GM10248 (cell line): ENCODE measurements at places on chromosomes 4 and X.

DNA sequence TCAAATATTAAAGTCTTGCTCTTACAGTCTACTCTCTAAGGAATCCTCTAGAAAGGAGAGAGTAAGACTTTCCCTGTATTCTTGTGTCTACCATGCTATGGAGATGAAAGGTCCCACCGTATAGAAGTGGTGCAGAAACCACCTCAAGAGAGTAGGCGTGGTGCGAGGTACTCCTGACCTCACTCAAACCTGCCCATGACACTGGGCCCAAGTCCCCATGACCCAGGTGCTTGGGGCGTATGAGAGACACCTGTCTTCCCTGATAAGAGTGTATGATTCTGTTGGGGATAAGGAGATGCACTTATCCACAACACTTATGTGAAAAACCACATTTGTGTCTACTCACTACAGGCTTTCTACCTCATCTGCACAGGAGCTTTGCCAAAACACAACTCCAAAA, 55.0 kb upstream of the STS start:
- DNase-seq, result no peak

DNA sequence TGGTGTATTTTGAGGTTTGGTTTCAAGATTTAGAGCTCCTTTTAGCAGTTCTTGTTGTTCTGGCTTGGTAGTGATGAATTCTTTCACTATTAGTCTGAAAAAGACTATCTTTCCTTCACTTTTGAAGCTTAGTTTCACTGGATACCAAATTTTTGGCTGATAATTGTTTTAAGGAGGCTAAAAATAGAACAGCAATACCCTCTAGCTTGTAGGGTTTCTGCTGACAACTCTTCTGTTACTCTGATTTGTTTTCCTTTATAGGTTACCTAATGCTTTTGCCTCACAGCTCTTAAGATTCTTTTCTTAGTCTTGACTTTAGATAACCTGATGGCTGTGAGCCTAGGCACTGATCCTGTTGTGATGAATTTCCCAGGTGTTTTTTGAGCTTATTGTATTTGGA, 33.6 kb upstream of the HEPH start:
- DNase-seq, result no peak

GRCh38 chr4:113145519-113146291, 96.3 kb downstream of the ANK2 start:
- DNase-seq, result no peak

GRCh38 chr4:105025263-105026017, 121.2 kb upstream of the TET2 start:
- DNase-seq, result no peak

- no peak for DNase-seq
These were observed 436.9 kb upstream of the LCORL start for GRCh38 chr4:18458465-18458864.

DNA sequence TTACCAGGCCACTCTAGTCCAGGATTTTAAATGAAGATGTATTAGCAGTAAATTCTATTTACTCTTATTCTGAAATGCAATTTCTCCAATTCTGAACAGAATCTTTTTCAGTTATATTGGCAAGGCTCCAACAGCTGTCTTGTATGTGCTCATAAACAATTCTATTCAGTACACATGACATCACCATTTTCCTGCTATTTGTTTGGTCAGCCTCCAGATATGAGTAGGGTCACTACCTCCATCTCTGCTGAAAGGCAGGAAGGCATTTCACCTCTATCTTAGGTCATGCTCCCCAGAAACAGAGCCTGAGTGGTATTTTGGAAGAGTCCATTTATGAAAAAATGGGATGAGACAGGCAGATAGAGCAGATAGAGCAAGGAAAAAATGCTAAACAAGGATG, 151.1 kb upstream of the ADGRL3 start:
- no peak for DNase-seq

DNA sequence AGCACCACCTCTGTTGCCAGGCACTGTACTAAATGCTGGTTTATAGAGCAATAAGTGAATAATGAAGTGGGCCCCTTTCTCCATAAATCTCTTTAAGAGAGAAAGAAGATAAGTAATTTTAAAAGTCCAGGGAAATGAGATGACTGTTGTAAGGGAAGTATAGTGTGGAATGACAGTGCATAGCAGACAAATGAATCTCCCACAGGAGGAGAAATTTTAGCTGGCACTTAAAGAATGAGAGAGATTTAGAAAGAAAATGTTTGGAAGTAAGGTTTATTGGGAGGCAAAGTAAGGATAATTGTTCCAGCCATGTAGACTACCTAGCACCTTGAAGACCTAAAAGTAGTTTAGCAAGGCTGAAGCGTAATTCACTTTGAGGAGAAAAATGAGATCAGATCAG, 1081.1 kb upstream of the PABPC4L start:
- DNase-seq, result no peak

DNA sequence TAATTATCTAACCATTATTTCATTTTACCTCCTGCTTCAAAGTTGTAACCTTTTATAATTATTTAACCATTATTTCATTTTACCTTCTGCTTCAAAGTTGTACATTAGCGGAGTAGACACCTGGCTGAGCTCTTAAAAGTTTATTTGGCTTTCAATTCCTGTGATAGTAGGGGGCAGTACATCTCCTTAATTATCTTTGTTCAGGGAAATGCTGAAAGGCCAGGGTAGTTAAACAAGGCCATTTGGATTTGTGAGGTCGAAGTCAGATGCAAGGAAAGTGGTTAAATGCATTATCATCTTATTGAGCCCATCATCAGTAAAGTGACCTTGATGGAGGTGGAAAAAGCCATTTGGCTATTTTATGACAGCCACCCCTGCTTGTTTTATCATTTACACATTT, 210.6 kb downstream of the TENM3 start:
- DNase-seq, result no peak

- DNase-seq, result peak; percentile 63
These were observed at the start of gene TMSB4X for GRCh38 chrX:12974796-12975669. TMSB4X (plus strand) TSS chrX:12975110.

DNA sequence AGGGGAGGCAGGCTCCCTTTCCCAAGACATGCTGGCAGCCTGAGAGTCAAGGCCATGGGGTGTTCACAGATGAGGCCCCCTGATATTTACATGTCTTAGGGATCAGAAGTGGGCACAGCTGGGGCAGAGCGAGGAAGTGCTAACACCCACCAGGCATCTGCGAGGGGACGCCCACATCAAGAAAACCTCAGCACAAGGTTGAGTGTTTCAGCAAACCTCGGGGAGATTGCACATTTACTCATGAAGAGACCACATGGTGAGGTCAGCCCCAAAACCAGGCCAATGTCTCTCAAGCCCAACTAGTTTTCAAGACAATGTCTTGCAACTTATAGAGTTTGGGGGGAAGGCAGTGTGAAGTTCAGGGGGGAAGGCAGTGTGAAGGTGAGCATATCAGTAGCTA, 55.2 kb downstream of the CLNK start:
- peak; percentile 29 for DNase-seq

GRCh38 chr4:142547974-142548373, 298.1 kb downstream of the INPP4B start:
- DNase-seq, result no peak

DNA sequence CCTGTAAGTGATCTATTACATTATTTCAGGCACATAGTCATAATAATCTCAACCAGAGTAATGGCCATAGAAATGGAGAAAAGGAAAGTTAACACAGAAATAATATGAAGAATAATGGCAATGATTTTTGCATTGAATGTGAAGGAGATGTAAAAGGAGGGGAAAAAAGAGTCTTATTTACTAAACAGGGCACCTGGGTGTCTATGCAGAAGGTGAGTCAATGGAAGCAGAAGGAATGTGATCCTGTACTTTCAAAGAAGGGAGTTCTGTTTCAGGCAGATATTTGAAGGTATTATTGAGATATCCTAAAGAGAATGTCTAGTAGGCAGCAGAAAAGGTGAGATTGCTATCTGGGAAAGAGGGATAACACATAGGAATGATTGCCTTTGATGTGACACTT, 279.9 kb downstream of the INPP4B start:
- no peak for DNase-seq

DNA sequence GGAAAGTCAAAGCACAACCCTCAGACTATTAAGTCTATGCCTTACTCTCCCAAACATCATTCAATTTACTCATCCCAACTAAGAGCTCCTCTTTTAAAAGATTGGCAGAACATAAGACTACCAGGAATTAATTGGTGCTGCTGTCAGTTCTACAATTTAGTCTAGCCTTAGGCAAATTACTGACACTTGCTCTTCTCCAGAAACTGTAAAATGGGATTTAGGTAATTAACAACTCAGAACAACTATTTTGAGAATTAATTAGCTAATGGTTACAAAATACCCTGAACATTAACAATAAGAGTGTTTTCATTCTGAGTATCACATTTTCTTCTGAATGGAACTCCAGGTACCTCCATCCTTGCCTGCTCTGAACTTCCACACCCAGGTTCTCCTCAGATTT, 36.2 kb upstream of the RBM47 start:
- DNase-seq, result no peak

DNA sequence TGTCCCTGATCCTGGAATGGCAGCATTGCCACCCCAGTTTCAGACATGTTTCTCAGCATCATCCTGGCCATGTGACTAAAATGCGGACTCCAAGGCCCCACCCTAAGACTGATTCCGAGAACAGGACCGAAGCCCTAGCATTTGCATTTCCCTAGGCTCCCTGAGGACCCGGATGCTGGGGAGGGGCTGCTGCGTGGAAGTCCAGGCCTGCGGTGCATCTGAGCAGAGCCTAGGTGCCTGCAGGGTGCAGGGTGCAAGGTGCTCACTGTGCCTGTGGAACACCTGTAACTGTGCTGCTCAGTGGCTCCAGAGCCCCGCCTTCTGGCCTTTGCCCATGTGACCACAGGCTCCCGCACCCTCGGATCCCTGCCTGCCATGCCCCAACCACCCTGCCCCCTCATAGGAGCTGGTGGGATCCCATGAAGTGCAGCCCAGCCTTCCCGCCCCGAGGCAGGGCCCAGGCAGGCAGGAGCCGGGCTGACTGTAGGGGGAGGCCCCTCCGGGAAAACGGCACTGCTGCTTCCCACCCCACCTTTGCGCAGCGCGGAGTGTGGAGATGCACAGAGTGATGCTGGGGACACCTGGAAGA, 14.9 kb downstream of the PNMA6F start:
- no peak for DNase-seq

- DNase-seq, result no peak
These were observed 1727.8 kb downstream of the ARAP2 start for GRCh38 chr4:34516524-34516923.

GRCh38 chr4:170399581-170400293, 310.0 kb upstream of the AADAT start:
- no peak for DNase-seq

DNA sequence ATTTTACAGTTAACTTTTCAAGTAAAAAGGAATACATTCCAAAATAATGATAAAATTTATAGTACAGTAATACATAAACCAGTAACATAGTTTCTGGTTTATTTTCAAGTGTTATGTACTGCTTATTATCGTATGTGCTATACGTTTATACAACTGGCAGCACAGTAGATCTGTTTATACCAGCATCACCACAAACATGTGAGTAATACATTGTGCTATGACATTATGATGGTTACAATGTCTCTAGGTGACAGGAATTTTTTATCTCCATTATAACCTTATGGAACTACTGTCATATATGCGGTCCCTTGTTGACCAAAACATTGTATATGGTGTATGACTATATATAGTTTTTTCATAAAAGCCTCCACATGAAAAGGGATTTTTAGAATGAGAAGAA, 256.9 kb downstream of the ANKRD50 start:
- no peak for DNase-seq

- no peak for DNase-seq
These were observed 81.2 kb upstream of the PRSS48 start for GRCh38 chr4:151195801-151196200.

DNA sequence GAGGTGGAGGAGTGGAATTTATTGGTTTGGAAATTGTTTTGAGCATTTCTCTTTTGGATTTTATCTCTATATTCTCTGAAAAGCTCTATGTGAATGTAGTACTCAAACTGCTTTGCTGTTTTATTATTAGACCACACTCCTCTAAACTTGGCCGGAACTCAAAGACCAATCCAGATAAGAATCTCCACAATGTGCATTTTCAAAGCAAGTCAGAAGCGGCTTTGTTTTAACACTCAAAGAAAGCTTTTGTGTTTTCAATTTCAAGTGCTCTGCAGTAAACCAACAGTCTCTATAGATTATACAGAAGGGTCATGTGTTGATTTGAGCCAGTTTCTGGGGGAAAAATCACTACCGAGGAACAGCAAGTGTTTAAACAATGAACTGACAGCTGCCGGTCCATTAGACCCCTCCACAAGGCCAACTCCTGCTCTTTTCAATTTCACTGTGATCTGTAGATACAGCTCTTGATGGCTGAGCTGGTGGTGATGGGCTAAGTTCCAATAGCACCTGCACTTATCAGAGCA, 79.4 kb downstream of the FTHL17 start:
- no peak for DNase-seq

GRCh38 chrX:29555465-29556091, 659.8 kb upstream of the MAGEB2 start:
- DNase-seq, result peak; percentile 48

DNA sequence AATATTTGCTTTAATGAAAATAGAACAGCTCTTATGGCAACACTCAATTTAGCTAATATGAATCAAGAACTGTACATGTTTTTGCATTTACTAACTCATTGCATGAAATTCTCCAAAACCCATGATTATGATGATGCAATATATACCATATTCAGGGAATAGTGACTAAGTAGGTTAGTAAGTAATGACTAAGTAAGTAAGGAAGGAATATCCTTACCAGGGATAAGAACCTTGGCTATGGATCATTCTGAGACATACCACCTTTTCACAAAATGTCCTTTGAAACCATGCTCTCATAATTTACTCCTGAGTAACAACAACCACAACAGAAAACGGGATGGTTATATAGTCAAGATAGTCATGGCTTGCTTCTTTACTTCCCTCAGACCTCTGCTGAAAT, 1513.0 kb downstream of the STIM2 start:
- no peak for DNase-seq

- DNase-seq, result no peak
These were observed 251.9 kb upstream of the KLF3 start for GRCh38 chr4:38411981-38412536.

DNA sequence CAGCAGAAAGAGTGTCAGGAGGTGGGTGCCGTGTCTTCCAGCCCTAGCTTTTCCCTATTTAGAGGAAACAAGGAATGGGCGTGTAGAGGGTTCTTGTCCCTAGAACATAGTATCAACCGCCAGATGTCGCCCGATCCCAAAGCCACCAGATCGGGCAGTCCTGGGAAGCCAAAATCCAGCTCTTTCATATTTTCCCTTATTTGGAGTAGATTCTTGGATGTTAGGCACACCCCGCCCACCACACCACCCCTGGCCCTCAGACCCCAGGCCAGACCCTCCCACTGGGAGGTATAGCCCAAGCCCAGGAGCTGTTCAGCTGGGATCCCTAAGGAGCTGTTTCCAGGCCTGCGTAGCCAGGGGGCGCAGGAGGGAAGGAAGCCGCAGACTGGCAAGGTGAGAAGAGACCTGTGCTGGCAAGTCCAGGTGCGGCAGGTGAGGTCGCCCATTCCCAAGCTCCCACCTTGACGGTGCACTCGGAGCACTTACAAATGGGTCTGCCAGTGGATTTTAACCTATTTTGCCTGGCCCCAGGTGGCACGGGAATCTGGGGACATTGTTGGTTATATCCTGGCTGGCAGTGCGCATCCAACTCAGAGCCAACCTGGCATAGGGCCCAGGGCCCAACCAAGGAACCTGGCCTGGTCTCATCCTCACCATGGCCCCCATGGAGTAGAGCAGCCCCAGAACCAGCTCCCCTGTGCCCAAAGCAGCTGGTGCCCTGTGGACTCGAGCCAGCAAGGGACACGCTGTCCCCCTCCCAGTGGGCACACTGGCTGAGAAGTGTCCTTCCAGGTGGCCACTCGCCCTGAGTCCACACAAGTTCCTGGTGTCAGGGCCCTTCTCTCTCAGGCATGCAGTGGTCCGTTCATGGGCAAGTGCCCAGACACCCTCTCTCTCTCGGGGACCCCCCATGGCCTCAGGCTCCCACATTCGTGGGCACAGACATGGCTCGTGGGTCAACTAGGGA, 811 bp downstream of the FLNA start:
- DNase-seq, result no peak
